Activated CD8-positive, alpha-beta memory T cell treated with anti-CD3 and anti-CD28 coated beads for 4 hours (primary cell): ENCODE measurements at places on chromosomes 13 and 19.

DNA sequence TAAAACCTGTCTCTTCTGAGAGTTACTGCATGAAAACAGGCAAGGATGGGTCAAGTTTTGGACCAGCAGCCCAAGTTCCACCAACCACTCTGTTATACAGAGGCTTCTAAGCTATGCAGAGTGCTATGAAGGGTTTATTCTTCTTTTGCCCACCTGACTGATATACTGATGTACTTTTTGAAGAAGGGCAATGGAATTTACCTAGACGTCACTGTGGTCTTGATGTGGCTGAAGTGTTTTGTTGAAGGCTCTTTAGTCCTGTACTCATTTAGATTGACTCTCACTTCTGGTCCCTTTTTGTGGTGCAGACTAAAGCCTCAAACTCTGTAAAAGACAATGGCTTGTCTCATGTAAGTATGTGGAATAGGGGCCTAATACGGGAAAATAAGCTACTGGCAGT, 92.0 kb downstream of the DGKH start:
- DNase-seq: no peak

GRCh38 chr13:94494026-94494425, 14.5 kb upstream of the DCT start:
- no peak for DNase-seq

- DNase-seq: no peak
Measured at GRCh38 chr19:12891553-12892021, 627 bp downstream of the GCDH start.

- no peak for DNase-seq
Measured at GRCh38 chr13:20424949-20425348, 100.7 kb downstream of the CRYL1 start.

DNA sequence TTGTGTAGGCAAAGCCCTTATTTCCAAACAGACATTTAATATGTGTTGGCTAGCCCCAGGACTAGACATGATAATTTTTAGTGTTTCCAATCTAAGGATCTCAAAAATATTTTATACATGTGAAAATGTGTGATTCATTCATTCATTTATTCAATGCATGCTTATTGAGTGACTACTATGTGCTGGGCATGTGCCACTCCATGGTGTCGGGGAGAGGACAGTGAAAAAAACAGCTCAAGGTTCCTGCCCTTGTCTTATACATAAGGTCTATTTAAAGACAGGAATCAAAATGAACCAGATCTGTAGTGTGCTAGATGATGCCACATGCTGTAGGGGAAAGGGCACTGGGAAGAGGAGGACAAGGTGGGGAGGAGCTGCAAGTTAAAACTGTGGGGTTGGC, 36.5 kb downstream of the GJA3 start:
- DNase-seq: no peak
